ENCODE measurements at places on chromosomes 13 and 19. TPM values are rescaled to one million over a fixed set of nuclear protein-coding genes. Genes with fewer than 3 reads are reported as not detected.

- no peak for DNase-seq
- no peaks in the 10 kb centered on the region for H3K27me3 ChIP-seq
- no peaks in the 10 kb centered on the region for H3K36me3 ChIP-seq
These were observed 95.7 kb upstream of the SPRY2 start for GRCh38 chr13:80436571-80437169.

Gene CEACAM3
- 1.1 TPM for total RNA-seq

Gene LILRB2
- 1.3 TPM for total RNA-seq

Gene PLK5
- not detected for total RNA-seq

GRCh38 chr19:48752496-48753365 is at the start of gene FUT1:
FUT1 (minus strand) TSS chr19:48752641; CDS start chr19:48751281, 1,360 bp downstream.
- H3K4me1 ChIP-seq = peaks cover 6% of the 10 kb centered on the region
- no peak within 1 kb of the TSS for H3K27ac ChIP-seq
- peaks cover 21% of the 10 kb centered on the region for H3K27me3 ChIP-seq
- H3K4me3 ChIP-seq = peak within 1 kb of the TSS; percentile 23
- DNase-seq = peak; percentile 73

DNA sequence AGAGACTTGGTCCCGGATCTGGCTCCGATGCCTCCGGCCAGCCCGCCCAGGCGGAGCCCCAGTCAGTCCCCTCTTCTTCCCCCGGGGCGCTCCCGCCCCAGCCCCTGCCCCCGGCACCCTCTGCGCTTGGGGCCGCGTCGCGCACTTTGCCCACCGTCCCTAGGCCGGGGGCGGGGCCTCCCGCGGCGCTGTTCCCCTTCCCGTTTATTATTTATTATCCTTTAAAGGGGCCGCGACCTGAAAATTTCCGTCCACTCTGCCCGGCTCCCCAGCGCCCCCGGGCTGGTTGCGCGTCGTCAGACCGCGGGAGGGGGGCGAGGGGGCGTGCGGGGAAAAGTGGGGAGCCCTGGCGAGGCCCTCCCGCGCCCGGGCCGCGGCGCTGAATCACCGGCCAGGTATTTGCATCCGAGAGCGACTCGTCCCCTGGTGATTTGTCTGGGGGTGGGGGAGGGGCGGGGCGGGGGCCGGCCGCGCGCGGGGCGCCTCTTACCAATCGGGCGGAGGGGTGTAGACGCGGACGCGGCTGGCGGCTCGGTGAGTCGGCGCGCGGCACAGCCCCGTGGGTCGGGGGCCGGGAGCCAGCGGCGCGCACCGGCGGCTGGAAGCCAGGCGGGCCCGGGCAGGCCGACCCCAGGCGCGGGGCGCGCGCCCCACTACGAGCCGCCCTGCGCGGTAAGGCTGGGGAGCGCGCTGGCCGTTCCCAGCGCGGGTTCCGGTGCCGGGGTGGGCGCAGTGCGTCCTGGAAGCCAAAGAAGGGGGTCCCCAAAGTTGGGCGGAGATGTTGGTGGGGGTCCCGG is at the start of gene ARID3A:
ARID3A (plus strand) TSS at position 510 of the 797 bp plus-strand sequence. CDS start 3,494 bp downstream, outside the sequence.
- peak within 1 kb of the TSS; percentile 91 for H3K4me3 ChIP-seq
- DNase-seq = peak; percentile 73
- peaks cover under 1% of the 10 kb centered on the region for H3K27me3 ChIP-seq
- H3K36me3 ChIP-seq = no peaks in the 10 kb centered on the region
- H3K4me1 ChIP-seq = no peaks in the 10 kb centered on the region

- H3K27me3 ChIP-seq = no peaks in the 10 kb centered on the region
- H3K27ac ChIP-seq = no peak overlapping the region
- no peak for DNase-seq
- no peak overlapping the region for H3K4me3 ChIP-seq
- no peaks in the 10 kb centered on the region for H3K36me3 ChIP-seq
These were observed 236.7 kb upstream of the CSNK1A1L start for GRCh38 chr13:37342205-37342604.

Gene PCP2
- total RNA-seq = not detected

Gene DZIP1
- 2.2 TPM for total RNA-seq

Measured in colonic mucosa (tissue), 4 donors.